Urinary bladder (tissue), 4 donors: ENCODE measurements at places on chromosomes 11 and 22.

GRCh38 chr11:115787302-115787701 lies 283.1 kb upstream of the CADM1 start:
- no peak for DNase-seq

- no peak for DNase-seq
Measured at GRCh38 chr11:44301564-44302271, 8.2 kb downstream of the ALX4 start.

DNA sequence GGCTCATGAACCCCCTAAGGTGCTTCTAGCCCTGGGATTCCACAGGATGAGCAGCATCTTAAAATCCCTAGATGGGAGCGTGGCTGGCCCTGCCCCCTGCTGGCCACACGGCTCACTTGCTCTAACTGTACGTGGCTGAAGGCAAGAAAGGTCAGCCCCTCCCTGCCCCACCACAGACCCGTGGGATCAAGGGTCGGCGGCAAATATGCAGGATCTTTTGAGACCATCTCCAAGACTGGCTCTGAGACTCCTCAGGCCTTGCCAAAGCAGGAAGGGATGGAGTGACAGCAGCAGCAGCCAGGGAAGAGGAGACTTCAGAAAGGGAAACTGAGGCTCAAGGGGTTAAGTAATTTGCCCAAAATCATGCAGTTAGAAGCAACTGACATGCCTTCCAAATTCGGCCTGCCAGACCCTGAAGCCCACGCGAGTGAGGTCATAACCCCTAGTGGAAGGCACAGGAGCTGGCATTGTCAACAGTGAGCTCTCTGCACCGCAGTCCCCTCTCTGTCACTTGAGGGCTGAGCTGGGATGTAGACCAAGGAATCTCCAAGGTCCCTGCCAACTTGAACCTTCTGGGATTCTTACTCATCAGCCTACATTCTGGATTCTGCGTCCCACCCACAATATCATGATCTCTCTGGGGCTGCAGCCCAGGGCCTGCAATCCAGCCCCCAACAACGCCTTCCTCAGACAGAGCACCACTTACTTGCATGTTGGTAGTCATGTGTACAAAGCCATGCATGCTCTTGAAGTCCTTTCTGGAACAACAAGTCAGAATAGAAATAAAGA lies 31.4 kb downstream of the CREB3L1 start:
- DNase-seq: no peak

DNA sequence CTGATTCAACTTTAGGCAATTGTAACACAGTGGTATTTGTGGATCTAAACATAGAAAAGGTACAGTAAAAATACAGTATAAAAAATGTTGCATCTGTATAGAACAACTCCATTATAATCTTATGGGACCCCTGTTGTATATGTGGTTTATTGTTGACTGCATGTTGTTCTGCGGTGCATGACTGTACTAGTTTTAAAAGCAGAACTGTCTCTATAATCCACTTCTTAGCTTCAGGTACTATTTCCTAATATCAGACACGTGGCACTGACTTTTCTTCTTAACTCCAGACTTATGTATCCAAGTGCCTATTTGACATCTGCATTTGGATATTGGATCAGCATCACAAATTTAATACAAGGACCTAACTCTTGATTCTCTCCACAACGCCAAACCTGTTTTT lies 41.1 kb downstream of the PACS1 start:
- DNase-seq: no peak

GRCh38 chr11:72553706-72554105 lies 119.4 kb upstream of the CLPB start:
- DNase-seq: no peak

GRCh38 chr22:47696776-47697175 lies 934.3 kb downstream of the TBC1D22A start:
- no peak for DNase-seq

DNA sequence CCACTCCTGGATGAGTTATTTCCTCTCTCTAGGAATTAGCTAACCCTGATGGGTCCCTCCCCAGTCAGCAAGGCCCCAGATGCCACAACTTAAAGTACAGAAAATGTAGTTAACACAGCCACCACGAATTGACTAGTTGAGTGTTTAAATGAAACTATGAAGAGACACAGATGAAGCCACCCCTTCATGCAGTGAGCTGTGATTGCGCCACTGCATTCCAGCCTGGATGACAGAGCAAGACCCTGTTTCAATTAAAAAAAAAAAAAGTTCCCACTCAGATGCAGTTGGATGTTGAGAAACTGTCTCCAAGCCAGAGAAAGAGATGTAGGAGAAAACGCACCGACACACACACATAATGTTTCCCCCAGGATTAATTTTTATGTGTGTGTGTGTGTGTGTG lies 53.3 kb downstream of the SCN3B start:
- DNase-seq: no peak

GRCh38 chr22:30143265-30143664 lies 63.0 kb downstream of the HORMAD2 start:
- no peak for DNase-seq

- no peak for DNase-seq
Measured at GRCh38 chr11:128532016-128532571, 55.3 kb downstream of the ETS1 start.

- no peak for DNase-seq
Measured at GRCh38 chr11:61793083-61793828, 545 bp downstream of the FEN1 start.

GRCh38 chr11:92770981-92771380 lies 198.5 kb upstream of the MTNR1B start:
- no peak for DNase-seq

DNA sequence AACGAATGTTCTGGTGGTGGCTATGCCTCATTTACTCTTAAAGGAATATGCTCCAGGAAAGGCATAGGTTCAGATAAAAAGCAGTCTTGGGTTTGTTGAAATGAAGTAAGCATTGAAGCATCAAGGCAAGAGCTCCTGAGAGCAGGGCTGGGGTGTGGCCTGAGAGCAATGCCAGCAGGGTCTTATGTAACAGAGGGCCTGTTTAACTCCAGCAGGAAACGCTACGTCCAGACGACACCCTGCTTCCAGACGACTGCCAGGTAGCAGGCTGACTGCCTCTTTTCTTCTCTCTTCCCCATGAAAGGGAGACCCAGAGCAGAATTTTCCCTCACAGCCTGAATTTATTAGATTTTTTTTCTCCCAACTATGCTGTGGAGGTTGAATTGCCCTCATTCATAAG lies 127.2 kb upstream of the SLC5A12 start:
- DNase-seq: no peak

DNA sequence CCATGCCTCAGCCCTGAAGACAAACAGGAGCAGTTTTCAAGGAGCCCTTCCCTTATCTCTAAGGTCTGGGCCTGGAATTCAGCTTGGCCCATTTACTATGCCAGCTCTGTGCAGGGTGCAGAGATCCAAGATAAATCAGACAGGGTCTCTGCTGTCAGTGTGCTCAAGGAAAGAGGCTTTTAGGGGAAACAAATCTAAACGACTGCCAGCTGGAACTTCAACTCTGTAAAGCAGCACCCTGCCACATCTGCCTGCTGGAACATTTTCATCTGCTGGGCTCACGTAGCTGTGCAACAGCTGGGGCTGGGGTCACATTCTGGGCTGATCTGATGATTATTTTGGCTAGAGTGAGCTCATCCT lies 19.8 kb upstream of the EHF start:
- DNase-seq: peak; percentile 67

- DNase-seq: peak; percentile 81
Measured at GRCh38 chr22:32985899-32986765, 72.0 kb downstream of the SYN3 start.

DNA sequence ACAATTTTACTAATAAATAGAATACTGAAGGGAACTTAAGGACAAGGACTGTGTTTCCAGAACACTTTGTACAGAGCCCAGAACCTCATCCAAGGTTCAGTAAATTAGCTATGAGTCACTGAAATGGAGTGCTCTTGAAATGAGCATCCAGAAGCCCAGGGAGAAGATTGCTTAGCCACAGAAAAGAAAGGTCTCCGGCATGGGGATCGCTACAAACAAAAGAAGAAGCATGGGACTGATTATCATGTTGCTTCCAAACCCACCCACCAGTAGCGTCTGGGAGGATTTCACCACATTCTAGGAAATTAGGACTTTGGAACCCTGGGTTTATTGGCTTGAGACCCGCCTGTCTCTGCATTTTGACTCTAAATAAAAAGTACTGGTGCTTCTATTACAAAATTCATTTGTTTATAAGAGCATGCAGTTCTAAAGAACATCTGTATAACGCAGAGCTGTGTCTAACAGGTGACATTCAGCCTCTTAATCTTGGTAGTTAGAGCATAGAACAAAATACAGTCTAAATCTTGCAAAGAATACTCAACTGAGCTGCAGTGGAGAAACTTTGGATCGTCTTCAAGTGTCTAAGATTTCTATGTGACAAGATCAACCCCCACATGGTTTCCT lies 35.9 kb upstream of the SESN3 start:
- DNase-seq: no peak
